PC-9 (cell line): ENCODE measurements at places on chromosomes 3 and 15.

GRCh38 chr15:85620690-85621049 is 174.1 kb downstream of the KLHL25 start:
- DNase-seq: no peak

DNA sequence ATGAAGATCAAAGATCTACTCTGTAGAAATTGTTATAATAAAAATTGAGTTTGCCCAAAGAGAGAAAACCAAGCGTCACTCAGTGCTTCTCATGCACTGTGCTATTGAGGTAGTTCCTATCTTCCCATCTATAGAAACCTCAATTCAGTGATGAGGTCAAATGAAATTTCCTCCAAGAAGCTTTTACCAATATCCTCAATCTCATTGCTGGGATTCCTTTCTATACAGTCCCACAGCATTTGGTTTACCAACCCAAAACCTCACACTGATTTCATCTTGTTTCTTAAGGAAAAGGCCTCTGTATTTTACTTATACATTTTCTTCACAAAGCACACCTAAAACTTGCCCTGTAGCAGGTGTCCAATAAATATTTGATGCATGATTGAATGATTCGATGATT is 147.2 kb downstream of the ALCAM start:
- DNase-seq: no peak

DNA sequence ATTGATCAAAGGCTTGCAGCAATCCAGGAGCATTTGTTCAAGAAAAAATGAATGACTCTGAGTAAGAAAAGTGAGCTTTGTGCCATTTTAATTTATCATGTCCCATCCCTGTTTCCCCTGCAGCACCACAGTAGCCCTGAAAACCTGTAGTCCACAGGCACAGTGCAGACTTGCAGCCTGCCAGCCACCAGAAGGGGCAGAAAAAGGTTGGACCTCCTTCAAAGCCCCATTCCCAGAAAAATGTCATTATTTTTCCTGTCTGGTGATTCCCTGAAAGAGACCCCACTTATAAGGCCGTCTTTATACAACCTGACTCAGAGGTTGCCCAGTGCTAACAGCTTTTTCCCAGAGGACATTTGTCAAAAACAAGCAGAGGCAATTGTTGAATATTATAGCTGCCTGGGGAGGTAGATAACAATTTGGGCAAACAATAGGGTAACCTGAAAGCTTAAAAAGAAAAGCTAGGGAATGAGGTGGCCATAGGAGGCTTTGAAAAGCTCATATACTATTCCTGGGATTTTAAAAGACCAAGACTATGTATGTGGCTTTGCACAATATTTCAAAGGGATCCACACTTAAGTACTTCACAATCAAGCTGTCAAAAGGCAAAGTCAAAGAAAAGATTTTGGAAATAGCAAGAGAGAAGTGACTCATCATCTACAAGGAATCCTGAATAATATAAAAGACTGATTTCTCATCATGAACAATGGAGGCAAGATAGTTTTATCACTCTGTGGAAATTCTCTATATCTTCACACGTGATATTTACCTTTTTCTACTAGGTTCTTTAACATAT is 136.8 kb upstream of the PLXNA1 start:
- no peak for DNase-seq

DNA sequence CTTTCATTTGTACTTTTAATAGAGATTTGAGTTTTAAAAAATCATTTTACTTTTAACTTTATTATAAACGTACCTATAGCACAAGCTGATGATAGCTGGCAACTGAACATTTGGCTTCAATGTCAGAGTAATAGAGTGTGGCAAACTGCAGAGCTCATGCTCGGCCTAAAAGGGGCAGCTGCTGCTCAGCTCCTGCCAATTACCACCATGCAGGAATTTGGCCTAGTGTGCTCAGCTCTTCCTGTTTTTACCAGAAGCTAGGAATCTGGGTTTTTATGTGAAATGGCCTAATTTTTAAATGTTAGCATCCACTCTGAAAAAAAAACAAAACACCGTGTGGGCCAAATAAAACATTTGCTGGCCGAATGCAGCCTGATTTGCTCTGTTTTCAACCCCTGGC is 1.8 kb downstream of the IFT122 start:
- no peak for DNase-seq

DNA sequence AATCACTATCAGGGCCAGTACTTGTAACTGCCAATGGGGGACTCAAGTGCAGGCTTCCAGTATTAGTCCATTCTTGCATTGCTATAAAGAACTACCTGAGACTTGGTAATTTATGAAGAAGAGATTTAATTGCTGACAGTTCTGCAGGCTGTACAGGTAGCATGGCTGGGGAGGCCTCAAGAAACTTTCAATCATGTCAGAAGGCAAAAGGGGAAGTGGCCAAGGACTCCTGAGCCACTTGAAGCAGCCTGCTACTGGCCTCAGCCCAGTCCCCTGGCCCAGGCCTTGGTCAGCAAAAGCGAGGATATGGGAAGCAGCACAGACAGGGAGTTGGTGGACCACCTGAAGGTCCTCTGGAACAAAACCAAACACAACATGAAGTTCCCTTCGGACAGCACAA is 29.2 kb upstream of the OR5K1 start:
- DNase-seq: no peak

DNA sequence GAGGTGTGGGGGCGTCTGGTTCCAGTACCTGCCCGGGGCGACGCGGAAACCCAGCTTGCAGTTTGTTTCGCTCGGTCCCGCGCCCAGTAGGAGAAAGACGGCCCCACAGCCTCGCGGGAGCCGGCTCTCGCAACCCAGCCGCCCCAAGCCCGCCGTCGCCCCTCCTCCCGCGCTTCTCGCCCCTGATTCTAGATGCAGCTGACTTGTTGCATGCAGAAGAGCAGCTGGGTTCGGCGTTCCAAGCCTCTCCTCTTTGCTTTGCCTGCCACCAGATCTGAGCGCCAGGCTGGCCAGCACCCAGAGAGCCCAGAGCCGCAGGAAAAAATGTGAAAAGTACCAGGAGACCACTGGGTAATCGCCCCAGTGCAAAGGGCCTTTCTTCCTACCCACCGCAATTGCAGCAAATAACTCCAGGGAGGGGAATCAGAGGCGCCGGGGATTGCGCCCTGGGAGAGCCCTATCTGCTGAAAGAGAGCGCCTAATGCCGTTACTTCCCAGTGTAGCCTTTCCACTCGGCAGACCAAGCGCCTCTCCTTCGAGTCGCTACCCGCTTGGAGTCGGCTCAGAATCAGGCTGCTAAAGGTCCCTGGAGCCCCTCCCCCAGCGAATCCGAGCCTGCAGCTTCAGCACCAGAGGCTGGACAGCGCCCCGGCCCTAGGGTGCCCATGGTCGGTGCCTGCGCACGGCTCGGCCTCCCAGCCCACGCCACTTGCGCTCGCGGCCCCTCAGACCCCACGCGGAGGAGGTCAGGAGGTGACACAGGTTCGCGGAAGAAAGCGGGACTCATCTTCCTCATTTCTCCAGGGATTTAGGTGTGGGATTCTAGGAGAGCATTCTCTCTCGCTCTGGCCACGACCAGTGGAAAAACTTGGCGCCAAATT is 15.7 kb upstream of the AEN start:
- DNase-seq: no peak

DNA sequence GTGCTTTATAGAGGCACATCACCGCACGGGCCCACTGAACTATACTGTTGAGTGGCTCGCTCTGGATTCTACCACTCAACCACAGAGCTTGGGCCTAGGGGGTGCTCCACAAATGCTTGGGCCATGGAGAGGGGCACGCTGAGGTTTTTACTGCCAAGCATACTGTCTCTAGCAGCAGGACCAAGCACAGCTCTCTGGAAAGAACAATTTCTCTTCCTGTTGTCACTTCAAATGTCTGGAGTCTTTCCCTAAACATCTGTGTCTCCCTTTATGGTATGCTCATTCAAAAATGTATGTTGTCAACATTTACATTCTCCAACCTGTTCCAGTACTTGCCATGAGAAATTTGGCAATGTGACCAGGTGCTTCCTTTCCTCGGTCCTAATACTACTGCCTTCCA is 114.7 kb upstream of the TPM1 start:
- no peak for DNase-seq

- DNase-seq: peak; percentile 40
Observed at GRCh38 chr15:70095408-70096214, 2.1 kb downstream of the TLE3 start.

GRCh38 chr15:36465304-36465703 is 114.1 kb upstream of the CDIN1 start:
- DNase-seq: no peak

GRCh38 chr15:84962955-84963354 is 18.7 kb upstream of the PDE8A start:
- peak; percentile 71 for DNase-seq

DNA sequence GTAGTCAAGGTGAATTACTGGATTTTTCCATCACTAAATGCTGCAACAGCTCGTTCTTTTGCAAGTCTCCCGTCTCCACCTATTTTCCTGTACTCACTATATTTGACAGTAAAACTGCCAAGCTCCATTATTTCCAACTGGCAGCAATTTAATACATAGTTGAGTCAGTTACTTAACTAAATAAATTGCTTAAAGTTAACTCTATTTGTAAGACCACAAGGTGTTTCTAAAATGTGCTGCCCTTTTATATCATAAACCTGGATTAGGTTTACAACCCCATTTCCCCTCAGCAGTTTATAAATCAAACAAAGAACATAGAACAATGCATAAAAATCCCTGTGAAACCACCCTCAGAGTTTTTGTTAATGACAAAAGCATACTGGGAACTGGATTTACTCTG is 211.4 kb upstream of the DPH6 start:
- no peak for DNase-seq

GRCh38 chr3:51388286-51389029 is 2.6 kb upstream of the RBM15B start:
- DNase-seq: peak; percentile 90

- DNase-seq: no peak
Observed at GRCh38 chr15:85379403-85380131, 836 bp upstream of the AKAP13 start.

- DNase-seq: peak; percentile 25
Observed at GRCh38 chr3:101950985-101951733, 101.8 kb downstream of the NFKBIZ start.

DNA sequence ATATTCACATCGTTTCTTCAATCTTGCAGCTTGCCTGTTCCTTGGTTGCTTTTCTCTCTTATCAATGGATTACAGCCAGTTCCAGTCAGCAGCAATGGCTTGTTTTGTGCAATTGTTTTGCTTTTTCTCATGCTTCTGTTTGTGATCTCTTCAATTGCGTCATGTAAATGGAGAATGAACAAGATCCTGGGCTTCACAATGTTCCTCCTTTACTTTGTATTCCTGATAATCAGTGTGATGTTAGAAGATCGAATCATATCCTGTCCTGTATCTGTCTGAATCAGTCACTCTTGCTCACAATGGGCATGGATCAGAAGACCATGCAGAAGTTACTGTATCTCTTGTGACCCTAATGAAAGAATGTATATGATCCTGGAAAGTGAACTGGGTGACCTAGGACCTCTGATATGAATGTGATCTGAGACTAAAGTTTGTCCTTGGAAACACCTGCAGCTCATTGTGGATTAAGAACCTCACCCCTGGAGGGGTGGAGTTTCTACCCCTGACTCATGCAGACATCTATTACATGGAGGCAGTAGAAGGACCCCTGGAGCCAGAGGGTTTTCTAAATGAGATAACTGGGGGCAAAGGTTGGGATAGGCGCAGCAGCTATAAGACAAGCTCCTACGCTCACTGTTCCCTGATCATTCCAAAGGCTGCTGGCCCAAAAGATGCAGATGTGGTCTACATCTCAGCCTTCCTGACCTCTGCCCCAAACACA is 32.2 kb downstream of the SLC24A1 start:
- DNase-seq: no peak

- no peak for DNase-seq
Observed at GRCh38 chr3:160810362-160811236, 54.6 kb downstream of the PPM1L start.

DNA sequence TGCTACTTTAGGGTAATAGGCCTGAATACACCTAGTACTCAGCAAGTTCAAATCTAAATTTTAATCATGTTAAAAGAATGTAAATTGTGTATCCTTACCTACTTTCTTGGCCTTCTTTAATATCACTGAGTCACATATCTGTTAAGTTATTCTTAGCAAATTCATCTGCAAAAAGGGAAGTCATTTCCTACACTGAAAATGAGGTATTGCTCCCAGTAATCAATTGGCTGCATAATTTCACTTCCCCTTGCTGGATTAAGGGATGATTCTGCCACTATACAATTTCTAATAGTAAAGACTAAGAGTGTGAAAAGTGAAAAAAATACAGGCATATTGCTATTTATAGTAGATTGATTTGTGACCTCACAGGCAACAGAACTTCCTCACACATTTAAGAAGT is 47.8 kb downstream of the CCDC54 start:
- DNase-seq: no peak

GRCh38 chr15:100125401-100126191 is 216.2 kb downstream of the ADAMTS17 start:
- no peak for DNase-seq

DNA sequence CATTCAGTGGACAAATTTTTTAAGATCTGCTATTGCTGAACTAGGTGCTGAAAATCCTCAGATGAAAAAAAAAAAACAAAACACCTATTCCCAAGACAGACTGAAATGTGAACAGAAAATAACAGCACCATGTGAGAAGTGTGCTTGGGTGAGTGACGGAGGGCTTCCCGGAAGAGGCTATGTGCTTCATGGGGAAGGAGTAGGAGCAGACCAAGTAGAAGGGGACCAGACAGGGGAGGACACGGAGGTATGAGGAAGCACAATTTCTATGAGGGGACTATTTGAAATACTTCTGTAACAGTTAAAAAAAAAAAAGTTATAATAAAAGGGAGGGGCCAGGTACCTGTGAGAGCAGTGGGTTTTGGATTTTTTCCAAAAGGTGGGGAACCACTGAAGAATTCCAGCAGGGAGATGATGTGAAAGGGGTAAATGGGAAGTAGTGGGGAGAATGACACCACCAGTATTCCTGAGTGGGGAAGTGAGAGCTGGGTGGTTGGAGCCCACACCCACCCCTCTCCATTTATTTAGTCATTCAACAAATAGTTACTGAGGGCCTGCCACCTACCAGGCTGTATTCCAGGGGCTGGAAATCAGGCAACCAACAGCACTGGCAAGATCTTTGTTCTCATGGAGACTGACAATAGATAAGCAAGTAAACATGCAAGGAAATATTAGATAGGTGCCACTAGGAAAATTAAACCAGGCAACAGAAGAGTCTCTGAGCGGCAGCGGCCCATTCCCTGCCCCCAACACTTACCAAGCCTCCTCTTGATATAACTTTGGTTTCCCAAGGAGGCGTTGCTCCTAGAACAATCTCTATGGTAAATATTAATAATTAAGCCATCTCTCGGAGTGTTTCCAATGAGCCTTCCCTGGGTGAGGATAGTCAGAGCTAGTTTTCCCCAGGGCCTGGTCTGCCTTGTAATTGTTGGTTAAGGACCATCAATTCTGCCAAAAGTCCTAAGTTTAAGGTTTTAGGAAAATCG is 3.8 kb upstream of the USP3 start:
- DNase-seq: no peak

- DNase-seq: no peak
Observed at GRCh38 chr15:74611341-74611740, 4.3 kb upstream of the CLK3 start.
